GOT3 (cell line): ENCODE measurements at places on chromosomes 3 and 15.

DNA sequence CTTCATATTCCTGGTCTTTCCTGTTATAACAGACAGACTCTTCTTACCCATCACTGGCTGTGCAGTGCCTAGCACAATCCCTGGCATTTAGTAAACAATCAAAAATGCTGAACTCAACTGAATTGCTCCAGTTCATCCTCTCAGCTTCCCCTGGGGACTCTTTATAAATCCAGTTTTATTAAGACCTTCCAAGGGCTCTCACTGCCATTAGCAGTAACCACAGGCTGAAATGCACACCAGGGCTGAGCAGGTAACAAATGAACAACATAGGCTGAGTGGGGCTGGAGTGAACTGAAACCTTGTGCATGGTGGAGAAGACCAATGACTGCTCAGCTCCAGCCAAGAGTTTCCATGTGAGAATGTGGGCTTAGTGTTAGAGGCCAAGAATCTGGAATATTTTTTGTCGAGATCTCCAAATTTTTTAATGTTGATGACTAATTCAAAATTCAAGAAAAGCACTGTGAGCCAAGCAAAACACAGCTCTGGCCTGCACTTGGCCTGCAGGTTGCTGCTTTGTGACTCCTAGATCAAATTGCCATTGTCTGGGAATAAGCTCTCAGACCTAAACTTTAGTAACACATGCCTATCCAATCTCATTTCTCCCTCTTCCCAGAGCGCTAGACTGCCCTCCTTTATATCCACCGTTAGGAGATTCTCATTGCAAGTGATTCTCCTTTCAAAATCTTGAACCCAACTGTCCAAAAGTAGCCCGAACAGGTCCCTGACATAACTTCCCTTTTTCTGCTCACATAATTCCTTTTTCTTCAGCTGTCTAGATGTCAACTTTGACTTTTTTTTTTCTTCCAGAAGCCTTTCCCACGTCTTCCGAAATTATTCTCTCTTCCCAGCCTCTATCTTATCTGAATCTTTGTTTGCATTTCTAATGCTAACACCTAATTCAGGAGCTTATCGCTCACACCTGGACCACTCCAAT is 7.4 kb downstream of the SQOR start:
- DNase-seq = no peak

- no peak for DNase-seq
Measured at GRCh38 chr3:55569033-55569599, 82.0 kb upstream of the WNT5A start.

GRCh38 chr15:98876451-98877369 is 130.9 kb downstream of the PGPEP1L start:
- DNase-seq = no peak

DNA sequence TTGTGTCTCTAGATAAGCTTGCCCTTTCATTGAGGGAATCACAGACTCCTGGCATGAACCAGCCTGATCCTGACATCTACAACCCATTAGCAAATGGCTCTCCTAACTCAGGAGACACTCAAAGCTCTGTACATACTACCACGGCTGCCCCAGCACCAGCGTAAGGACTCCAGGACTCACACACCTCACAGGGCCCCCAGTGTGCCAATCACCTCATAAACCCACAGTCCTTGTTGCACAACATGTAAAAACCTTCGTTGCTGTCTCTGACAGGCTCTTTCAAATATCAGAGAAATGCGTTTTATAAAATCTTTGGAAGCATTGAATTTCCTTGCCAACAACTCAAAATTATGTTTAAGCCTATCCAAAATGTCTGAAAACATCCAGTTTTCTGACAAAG is 7.3 kb downstream of the FYCO1 start:
- no peak for DNase-seq

GRCh38 chr3:51353691-51354090 is 31.4 kb upstream of the MANF start:
- no peak for DNase-seq

DNA sequence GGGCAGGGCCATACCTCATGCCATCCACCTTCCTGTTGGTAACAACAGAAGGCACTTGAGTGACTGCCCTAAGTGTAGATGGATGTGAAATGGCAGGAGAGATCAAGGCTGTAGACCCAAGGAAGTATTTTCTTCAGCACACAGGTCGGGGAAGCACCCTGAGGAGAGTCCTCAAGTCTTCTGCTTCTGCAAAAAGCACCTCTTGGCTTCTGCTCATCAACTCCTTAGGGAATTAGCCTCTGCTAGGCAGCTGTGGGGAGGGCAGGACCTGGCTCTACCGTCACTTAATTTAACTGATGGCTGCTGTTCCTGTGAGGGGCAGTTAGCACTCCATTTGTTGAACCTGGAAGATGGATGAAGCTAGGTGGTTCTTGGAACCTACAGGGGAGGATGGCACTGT is 6.9 kb upstream of the CACNA2D2 start:
- DNase-seq = no peak

DNA sequence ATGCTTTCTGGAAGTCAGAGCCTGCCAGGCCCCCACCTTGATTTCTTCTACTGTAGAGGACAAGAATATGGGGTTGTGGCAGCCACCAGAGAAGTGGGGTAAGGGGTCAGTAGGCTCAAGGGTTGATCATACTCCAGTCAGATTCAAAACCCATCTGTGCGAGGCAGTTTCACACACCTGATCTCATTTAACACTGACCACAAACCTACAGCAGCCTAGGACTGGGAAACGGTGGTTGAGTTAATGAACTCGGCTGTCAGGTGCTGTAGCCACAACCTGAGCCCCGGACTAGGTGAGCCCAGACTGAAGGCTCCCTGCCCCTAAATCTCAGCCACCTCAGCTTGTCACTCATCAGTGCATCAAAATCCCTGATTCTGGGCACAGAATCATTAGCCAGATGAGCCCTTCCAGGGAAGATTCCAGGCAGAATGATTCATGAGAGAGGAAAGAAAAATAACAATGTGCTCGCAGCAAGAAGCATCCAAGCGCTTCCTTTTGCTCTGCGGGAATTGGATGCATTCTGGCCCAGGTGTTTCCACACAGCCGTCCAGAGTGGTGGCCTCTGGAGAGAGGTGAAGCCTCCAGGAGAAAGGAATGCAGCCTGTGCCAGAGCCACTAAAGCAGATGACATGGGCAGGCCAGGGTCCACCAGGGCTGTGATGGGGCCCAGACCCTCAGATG is 102.1 kb downstream of the SRGAP3 start:
- no peak for DNase-seq
